Mucosa of gallbladder (tissue), 1 donor: ENCODE measurements at places on chromosomes 7 and 10. TPM values are rescaled to one million over a fixed set of nuclear protein-coding genes. Genes with fewer than 3 reads are reported as not detected.

FBXO24 gene
- 1.6 TPM for total RNA-seq

NEUROD6 gene
- not detected for total RNA-seq

RNF148 gene
- total RNA-seq = 1.0 TPM

SLC18A3 gene
- total RNA-seq = 0.20 TPM

ANKRD2 gene
- 2.3 TPM for total RNA-seq

CHAT gene
- total RNA-seq = 0.86 TPM

SYT15 gene
- 1.4 TPM for total RNA-seq

SPDYE9 gene
- not detected for total RNA-seq

FOXP2 gene
- total RNA-seq = 10.1 TPM

CTAGE8 gene
- total RNA-seq = 3.1 TPM

- no peak for DNase-seq
These were observed 52.1 kb upstream of the SLC29A3 start for GRCh38 chr10:71266918-71267442.

DNA sequence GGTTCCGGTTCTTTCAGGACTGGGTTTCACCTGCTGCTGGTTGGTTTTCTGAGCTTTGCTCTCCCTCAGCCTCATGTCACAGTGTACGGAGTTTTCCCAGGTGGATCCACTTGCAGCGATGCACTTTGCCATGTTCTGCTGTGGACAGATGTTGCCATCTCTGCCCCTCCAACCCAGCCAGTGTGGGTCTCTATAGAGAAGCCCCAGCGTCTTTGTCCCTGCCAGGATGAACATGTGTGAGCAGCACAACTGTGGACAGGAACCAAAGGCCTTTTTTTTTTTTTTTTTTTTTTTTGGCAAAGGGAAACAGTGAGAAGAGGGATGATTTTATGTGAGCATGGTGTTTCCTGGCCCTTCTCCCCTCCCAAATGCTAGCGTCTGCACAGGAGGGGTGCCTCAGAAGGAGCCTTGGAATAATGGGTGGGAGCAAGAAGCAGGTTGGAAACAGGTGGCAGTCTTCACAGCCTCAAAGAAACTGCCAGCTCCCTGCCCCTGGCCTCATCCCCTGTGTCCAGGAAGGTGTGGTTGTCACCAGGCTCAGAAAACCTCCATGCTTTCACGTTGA lies 106.5 kb downstream of the RPS24 start:
- DNase-seq = no peak

DNA sequence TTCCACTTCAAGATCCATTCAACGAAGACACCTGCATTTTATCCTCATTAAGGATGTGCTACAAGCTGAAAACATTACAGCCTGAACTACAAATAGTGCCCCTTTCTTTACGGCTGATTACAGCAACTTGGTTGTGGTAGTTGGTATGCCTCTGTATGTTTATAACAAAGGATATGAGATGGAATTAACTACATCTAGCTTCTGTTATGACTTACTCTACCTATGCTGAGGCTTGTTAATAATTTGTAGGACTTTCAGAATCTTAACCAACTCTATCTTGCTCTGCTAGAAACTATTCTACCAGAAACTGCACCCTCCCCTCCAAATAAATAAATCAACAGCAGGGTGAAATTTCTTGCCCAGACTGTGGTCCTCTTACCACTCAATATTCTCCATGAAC lies 448.1 kb downstream of the GRM8 start:
- DNase-seq = no peak

DNA sequence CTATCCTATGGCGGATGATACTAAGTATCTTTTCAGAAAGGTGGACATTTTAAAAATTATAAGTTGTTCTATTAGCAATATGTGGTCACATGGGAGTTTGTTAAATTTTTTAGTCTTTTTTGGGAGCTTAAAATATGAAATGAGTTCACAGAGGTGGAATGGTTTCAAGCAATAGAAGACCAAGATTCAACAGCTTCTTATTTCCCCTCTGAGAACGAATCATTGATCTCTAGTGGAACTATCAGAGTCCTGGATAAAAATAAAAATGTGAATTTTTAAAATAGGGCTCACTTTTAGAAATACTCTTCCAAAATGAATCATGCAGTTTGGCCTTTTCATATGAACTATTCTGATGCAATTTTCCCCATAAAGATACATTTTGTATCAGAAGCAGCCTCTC lies 467.7 kb upstream of the KLF6 start:
- DNase-seq = no peak

- DNase-seq = no peak
These were observed 126.0 kb upstream of the WNT16 start for GRCh38 chr7:121202834-121203233.

DNA sequence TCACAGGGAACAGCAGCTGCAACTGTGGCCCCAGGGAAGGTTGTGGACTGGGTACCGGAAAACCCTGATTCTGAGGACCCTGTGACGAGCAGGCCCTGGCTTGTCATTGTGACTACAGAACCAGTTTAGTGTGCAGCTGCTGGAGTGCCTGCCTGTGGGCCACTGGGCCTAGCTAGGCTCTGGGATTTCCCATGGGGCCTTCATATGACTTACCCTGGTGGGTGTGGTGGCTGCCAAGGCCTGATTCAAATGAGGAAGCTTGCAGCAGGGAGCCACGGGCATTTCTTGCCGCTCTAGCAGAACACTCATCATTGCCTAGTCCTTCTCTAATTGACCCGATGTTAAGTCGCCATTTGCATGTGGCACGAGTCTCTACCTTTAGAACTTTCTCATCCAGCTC lies 14.7 kb upstream of the CAMK2G start:
- DNase-seq = no peak

DNA sequence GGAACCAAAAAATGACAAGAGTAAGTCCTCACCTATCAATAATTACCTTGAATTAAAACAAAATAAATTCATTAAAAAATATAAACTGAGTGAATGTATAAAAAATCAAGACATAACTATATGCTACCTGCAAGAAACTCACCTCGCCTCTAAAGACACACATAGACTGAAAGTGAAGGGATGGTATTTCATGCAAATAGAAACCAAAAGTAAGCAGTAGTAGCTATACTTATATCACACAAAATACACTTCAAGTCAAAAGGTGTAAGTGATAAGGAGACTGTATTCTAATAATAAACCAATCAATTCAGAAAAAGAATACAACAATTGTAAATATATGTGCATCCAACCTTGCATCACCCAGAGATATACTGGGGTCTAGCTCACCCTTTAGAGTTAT lies 332.6 kb downstream of the SH2D4B start:
- no peak for DNase-seq

GRCh38 chr7:29853789-29854188 lies 47.5 kb downstream of the WIPF3 start:
- DNase-seq = no peak

DNA sequence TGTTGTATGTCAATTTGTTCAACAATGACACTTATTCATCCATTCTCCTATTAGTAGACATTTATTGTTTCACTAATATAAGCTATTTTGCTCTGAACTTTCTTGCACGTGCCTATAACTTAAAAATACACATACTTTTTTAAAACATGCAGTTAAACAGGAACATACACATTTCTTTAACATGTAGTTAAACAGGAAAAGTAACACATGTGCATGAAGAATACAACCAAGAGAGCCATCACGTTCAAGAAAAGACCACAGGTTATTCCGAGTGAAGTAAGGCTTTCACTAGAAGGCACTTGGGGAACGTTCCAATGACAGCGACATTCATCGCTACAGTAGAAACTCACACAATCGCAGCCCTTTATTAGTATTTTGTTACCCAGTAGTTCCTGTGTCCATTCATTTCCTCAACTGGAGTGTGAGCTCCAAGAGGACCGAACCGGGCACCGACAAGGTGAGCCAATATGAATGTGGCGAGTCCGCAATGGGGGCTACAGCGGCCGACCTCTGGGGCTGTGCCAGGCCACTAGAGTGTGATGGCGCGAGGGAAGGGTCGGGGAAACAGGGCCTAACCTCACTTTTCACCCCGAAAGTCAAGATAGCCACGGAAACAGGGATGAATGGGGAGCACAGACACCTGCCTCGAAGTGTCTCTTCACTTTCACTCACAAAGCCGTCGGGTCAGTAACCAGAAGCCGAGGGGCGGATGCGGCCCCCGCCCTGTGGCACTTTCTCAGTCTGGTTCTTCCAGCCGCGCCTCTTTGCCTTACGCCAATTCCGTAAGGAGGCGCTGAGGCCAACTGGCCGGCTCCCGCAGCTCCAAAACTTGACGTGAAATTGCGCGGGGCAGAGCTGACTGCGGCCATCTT lies 775 bp upstream of the SEPTIN7 start:
- DNase-seq = peak; percentile 86

- no peak for DNase-seq
These were observed 70.1 kb downstream of the RELN start for GRCh38 chr7:103919272-103919868.

DNA sequence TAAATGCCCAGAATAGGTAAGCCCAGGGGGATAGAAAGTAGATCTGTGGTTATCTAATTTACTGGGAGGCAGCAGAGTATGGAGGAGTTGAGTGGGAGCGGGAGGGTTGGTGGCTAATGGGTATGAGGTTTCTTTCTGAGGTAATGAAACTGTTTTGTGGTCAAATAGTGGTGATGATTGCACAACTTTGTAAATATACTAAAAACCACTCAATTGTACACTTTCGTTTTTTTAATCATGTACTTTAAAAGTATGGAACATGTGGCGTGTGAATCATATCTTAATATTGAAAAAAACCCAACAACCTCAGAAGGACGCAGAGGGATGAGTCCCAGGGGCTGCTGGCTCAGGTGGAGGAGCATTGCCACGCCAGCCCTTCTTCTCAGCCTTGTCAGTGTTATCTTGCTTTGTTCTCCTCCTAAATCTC lies 118.1 kb downstream of the WDR11 start:
- no peak for DNase-seq

DNA sequence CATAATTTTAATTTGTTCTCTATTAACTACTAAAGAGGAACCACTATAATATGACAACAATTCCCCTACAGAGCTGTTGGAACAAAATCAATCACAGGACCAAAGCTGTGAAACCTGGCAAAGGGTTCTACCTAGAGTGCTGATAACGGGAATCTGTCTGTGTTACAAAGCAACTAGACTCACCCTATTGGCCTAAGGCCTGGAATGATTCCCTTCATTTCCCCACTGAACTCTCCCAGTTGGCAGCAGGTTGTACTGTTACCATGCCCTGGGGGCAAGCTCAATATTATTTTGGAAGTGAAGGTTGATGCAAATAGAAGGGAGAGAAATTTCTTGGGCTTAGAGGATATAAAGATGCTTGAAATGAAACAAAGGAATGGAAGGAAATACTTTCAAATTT lies 81.8 kb downstream of the SEMA3A start:
- no peak for DNase-seq

GRCh38 chr7:8710124-8710523 lies 276.7 kb downstream of the NXPH1 start:
- no peak for DNase-seq

GRCh38 chr10:22684699-22685098 lies 29.7 kb downstream of the PIP4K2A start:
- no peak for DNase-seq

GRCh38 chr7:124480036-124480820 lies 285.4 kb downstream of the GPR37 start:
- no peak for DNase-seq

DNA sequence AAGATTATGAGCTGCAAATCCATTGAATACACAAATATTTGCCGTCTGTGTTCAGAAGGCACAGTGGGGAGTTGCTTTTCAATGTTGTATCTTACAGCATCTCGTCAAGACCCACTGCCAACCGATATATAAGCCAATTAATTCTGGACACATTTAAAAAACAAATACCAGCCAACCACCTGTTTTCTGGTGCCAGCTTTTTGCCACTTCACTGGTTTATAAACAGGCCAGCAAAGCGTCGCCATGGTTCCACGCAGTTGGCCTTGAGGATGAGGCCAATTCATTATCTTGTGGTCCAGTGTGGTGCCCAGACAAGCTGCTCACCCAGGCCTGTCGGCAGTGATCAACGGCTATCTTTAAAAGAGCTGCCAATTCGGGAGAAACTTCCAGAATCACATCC lies 321.0 kb downstream of the TCERG1L start:
- no peak for DNase-seq

- no peak for DNase-seq
These were observed 221.1 kb downstream of the SNX10 start for GRCh38 chr7:26512737-26513136.

DNA sequence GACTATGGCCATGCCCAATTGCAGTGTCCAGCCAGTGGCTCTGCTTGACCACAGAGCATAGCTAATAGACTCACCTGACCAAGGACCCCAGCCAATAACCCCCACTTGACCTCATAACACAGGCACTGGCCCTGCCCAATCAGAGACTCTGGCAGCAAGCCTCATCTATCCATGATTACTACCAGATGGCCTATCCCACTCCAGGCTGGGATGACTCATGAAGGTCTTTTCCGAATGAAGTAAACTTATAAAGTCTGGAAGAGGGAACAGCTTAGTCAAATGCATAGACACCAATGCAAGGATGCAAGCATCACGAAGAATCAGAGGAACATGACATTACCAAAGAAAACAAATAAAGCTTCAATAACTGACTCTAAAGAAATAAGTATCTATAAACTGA lies 141.4 kb downstream of the TMEM168 start:
- no peak for DNase-seq

- no peak for DNase-seq
These were observed 66.5 kb downstream of the ANK3 start for GRCh38 chr10:60323162-60323561.

GRCh38 chr7:26187380-26188205 lies 13.0 kb downstream of the HNRNPA2B1 start:
- no peak for DNase-seq

- DNase-seq = no peak
These were observed 43.0 kb downstream of the COL13A1 start for GRCh38 chr10:69844698-69845097.

- DNase-seq = no peak
These were observed 229.8 kb downstream of the KCND2 start for GRCh38 chr7:120502825-120503224.

GRCh38 chr10:54772468-54773122 lies 28.4 kb downstream of the PCDH15 start:
- DNase-seq = no peak

DNA sequence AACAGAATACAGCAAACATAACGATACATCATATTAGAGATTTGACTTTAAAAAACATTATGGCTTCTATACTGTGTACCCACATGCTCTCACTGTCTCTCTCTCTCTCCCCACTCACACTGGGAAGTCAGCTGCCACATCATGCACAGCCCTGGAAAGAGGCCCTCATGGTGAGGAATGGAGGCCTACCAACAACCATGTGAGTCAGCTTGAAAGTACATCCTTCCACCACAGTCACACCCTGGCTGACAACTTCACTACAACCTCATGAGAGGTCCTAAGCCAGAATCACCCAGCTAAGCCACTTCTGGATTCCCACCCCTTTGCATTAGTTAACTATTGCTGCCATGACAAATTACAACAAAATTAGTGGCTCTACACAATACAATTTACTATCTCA lies 23.3 kb upstream of the GPR22 start:
- DNase-seq = no peak

- no peak for DNase-seq
These were observed 87.9 kb downstream of the SLC37A3 start for GRCh38 chr7:140310337-140311002.

- no peak for DNase-seq
These were observed 649 bp downstream of the SCD start for GRCh38 chr10:100347568-100348195.
